ENCODE measurements at places on chromosomes 6 and 20. TPM values are rescaled to one million over a fixed set of nuclear protein-coding genes. Genes with fewer than 3 reads are reported as not detected.

Gene CALHM5
- total RNA-seq: not detected

DNA sequence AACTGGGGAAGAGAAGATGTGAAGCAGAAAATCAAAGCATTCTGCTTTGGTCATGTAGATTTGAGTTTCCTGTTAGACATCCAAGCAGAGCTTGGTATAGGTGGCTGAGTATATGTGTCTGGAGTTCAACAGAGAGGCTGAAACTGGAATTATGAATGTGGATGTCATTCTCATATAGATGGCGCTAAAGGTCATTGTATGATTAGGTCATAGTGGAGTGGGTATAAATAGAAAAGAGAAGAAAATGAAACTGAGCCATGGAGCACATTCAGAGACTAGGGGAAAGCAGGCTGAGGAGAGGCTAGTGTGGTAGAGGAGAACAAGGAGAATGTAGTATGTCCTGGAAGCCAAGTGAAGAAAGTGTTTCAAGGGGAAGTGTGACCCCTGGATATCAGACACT, 295.6 kb upstream of the PLN start:
- H3K4me3 ChIP-seq: no peak overlapping the region
- no peaks in the 10 kb centered on the region for H3K4me1 ChIP-seq
- no peak for DNase-seq
- H3K36me3 ChIP-seq: no peaks in the 10 kb centered on the region
- H3K27ac ChIP-seq: no peak overlapping the region
- H3K27me3 ChIP-seq: peaks cover 9% of the 10 kb centered on the region

Gene KIF16B
- 6.0 TPM for total RNA-seq

- H3K4me3 ChIP-seq: no peak overlapping the region
- H3K27me3 ChIP-seq: peaks cover 63% of the 10 kb centered on the region
- H3K4me1 ChIP-seq: no peaks in the 10 kb centered on the region
- DNase-seq: no peak
- H3K36me3 ChIP-seq: peaks cover 6% of the 10 kb centered on the region
- no peak overlapping the region for H3K27ac ChIP-seq
Measured at GRCh38 chr6:138155443-138155842, 6.3 kb upstream of the ARFGEF3 start.

DNA sequence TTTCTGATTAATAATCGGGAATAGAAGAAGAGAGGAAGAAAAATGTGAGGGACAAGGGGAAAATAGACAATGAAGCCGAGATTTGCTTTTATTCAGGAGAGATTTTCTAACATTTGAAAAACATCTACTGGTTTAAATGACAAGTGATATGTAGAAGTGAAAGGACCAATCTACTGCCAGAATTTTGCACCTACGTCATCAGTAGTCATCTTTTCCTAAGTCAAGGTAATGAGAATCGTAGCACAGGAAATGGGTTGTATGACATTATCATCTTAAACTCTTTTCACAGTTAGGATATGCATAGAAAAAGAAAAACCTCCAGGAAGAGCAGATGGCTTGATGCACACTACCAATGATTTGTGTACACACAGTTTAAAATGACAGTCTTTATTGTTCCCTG, 45.3 kb upstream of the RAB32 start:
- no peaks in the 10 kb centered on the region for H3K36me3 ChIP-seq
- DNase-seq: no peak
- H3K27me3 ChIP-seq: peaks cover 4% of the 10 kb centered on the region
- H3K27ac ChIP-seq: no peak overlapping the region
- no peaks in the 10 kb centered on the region for H3K4me1 ChIP-seq

Gene HAO1
- total RNA-seq: not detected

- H3K27ac ChIP-seq: no peak overlapping the region
- H3K4me3 ChIP-seq: no peak overlapping the region
- H3K27me3 ChIP-seq: peaks cover 25% of the 10 kb centered on the region
Measured at GRCh38 chr6:854406-855118, 161.6 kb upstream of the EXOC2 start.
